ENCODE measurements at places on chromosomes 3 and 15.

GRCh38 chr3:14231145-14231990 lies 52.8 kb downstream of the LSM3 start:
- DNase-seq: no peak

GRCh38 chr3:16410659-16411058 lies 102.8 kb downstream of the RFTN1 start:
- no peak for DNase-seq

- DNase-seq: no peak
Measured at GRCh38 chr3:47849186-47849698, 46.3 kb downstream of the DHX30 start.

- DNase-seq: no peak
Measured at GRCh38 chr3:124557433-124558232, 172.6 kb upstream of the UMPS start.

DNA sequence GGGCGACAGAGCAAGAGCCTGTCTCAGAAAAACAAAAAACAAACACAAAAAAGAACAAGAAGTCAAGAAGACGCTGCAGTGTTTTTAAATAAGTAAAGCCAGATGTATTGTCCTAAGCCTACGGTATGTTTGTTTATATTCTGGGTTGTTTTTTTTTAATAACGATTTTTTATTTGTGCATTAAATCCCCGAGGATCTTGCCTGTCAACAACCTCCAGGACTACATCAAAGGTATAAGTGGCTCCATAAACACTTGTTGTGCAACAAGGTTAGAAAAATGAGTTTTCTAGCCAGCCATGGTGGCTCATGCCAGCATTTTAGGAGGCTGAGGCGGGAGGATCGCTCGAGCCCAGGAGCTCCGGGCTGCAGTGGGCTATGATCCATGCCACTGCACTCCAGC lies 26.1 kb downstream of the ITGB5 start:
- no peak for DNase-seq

DNA sequence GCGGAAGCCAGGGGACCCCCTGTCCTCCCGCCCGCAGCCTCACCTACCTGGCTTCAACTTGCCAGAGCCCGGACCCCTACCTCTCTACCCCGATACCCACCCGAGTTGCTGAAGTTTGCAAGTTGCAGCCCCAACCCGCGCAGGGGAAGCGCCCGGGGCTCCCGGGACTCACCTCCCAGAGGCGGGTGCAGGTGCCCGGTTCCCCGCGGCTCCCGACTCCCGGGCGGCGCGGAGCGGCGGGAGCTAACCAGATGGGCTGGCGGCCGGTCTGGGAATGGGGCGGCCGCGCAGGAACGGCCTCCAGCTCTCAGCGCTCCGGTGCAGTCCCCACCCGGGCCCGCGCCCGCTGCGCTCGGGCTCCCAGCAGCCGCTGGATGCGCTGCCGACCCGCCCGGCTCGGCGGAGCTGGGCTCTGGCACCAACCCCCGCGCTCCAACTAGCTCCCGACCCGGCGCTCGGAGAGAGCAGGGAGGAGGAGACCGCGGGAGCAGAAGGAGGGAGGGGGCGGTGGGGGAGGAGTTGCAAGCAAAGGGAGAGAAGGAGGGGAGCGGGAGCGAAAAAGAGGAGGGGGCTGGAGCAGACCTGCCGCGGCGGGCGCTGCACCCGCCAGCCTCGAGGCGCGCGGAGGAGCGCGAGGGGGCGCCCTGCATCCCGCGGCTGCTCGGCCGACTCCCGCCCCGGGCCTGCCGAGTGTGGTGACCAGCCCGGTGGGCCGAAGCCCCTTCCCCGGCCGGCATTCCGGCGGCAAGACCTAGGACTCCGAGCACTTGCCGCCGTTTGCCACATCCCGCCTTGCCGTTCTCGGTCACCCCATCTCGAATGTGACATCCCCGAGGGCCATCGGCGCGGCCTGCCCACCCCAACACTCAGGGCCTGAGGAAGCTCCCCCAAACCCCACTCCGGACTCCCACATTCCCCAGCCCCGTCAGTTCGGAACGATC lies at the start of gene SEMA5B:
SEMA5B (minus strand) TSS at position 472 of the 941 bp plus-strand sequence. CDS start 66,500 bp downstream, outside the sequence.
- DNase-seq: no peak

- DNase-seq: no peak
Measured at GRCh38 chr15:48006031-48006511, 114.7 kb upstream of the SLC24A5 start.

DNA sequence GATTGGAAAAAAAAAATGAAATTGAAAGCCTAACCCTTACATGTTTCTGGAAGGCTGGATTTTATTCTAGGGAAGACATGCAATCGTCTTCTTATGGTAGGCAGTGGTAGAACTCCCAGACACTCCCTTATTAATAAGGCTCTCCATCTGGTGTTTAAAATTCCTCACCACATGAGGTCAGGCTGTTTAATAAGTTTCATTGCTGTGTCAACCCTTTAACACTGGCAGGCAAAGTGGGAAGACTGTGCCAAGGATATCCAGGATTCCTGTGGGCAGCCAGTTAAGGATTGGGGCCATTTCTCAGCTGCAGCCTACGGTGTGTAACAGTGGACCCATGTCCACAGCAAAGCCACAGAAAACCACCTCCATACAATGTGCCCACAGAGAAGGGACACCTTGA lies 225.5 kb upstream of the CHRM5 start:
- no peak for DNase-seq

GRCh38 chr3:16936233-16936632 lies 51.5 kb downstream of the PLCL2 start:
- DNase-seq: peak; percentile 17

DNA sequence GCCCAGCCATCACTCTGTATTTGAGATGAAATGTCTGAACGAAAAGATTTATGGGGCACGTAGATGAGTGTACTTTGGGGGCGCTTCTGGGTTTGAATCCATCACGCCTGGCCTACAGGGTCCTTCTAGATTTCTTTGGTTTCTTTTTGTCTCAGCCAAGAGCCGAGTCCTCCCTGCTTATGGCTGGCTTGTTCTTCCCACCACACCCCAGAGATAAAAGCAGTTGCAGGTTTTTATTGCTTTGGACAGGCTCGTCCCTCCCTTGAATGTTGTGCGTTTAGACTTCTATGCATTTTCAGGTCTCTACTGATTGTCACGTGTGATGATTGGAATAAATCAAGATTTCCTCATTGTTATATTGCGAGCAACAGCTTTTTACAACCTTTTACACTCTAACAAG lies 104.8 kb upstream of the CHRNA7 start:
- DNase-seq: no peak

DNA sequence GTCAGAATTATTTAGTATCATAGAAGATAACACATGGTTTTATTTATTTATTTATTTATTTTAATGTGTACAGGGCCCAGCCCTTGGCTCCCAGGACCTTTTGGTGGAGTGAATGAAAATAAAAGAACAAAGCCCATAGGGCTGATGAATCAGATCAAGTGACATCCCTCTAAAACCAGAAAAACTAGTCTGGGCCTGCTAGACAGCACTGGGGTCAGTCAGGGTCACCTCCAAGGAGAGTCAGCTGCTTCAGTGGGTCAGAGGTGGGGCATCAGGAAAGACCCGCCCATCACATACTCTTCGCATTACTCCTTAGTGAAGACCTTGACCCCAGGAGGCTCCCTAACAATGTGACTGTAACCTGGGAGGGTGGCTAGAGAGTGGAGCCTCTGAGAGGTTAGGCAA lies 12.8 kb downstream of the PPCDC start:
- no peak for DNase-seq

- DNase-seq: no peak
Measured at GRCh38 chr3:62757045-62757444, 118.2 kb downstream of the CADPS start.

DNA sequence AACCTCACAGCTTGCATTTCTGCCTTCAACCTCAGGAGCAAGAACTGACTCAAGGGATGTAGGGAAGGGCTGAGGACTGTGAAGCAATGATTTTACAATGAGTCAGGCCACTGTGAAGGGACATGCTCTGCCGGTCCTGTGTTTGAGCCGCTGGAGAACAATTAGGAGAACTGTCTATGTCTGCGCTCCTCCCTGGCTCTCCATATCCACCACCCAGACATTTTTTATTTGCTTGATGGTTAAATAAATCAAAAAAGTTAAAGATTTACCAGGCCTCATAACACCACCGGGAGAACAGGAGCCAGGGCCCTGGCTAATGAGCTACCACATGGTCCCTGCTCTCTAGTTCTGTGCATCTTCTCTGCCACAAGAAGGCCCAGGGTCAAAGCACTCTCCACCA lies 29.6 kb downstream of the SEC61A1 start:
- DNase-seq: no peak

DNA sequence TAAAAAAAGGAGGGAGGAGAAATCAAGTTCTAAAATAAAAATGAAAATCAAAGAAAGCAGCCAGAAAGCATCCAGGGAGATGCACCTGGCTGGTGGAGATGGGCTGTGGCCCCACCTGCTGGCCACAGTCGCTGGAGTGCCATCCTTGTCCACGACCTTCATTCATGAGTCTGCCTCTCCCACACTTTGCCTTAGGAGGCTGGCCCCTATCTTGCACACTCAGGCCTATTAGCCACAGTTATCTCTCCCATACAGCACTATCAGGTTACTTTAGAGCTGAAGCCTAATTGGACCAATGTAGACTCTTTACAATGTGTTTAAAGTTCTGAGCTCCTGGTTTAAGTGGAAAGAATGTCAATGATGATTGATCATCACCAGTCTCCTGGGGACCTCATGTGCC lies 392.0 kb upstream of the RORA start:
- DNase-seq: no peak

GRCh38 chr3:9172851-9173321 lies 76.6 kb downstream of the SRGAP3 start:
- no peak for DNase-seq

GRCh38 chr15:70479056-70479455 lies 284.3 kb downstream of the UACA start:
- no peak for DNase-seq

GRCh38 chr3:173395073-173395411 lies 2.5 kb upstream of the NLGN1 start:
- no peak for DNase-seq

DNA sequence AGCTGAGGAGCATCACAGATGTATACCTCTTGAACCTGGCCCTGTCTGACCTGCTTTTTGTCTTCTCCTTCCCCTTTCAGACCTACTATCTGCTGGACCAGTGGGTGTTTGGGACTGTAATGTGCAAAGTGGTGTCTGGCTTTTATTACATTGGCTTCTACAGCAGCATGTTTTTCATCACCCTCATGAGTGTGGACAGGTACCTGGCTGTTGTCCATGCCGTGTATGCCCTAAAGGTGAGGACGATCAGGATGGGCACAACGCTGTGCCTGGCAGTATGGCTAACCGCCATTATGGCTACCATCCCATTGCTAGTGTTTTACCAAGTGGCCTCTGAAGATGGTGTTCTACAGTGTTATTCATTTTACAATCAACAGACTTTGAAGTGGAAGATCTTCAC lies 3.0 kb downstream of the CCR8 start:
- no peak for DNase-seq

- no peak for DNase-seq
Measured at GRCh38 chr15:58632789-58633188, 116.7 kb downstream of the ADAM10 start.

GRCh38 chr3:187773233-187774184 lies 28.2 kb upstream of the BCL6 start:
- DNase-seq: no peak

Measured in CD4-positive, alpha-beta T cell treated with Interleukin-2 at 100 ng/mL for 4 hours (primary cell).